Choroid plexus epithelial cell (primary cell): ENCODE measurements at places on chromosomes 16 and 17.

- no peak for DNase-seq
These were observed 383.4 kb upstream of the RBFOX1 start for GRCh38 chr16:6949240-6949639.

DNA sequence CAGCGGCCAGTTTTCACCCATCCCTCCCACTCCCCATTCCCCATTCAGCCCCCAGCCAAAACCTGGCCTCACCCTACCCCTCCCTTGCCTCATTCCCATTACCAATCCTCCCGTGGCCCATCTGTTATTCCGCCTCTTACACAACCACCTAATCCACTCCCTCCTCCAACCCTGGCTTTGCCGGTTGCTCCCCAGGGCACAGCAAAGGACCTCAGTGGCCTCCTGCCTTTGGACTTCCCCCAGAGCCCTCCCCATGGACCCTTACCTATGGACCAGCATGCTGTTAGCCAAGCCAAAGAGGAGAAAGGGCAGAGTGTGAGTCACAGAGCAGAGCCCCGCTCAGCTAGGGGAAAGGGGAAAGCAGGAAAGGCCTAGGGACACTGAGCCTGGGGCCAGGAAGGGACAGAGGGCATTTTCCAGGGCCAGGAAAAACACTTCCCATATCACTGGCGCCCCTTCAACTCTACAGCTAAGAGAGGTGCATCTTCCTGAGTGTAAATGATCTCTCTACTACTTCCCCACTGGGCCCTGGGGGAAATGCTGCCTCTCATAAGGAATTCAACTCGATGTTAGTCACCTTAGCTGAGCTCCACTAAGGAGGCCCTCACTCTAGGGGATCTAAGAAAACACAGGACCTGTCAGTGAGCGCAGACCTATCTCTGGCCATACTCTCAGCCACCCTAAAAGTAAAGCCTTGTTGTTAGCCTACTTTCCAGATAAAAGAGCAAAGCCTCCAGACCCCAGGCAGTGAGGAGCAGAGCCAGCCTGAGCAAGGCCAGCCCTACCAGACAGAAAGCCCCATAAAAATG is 10.6 kb downstream of the PEMT start:
- DNase-seq = peak; percentile 48

DNA sequence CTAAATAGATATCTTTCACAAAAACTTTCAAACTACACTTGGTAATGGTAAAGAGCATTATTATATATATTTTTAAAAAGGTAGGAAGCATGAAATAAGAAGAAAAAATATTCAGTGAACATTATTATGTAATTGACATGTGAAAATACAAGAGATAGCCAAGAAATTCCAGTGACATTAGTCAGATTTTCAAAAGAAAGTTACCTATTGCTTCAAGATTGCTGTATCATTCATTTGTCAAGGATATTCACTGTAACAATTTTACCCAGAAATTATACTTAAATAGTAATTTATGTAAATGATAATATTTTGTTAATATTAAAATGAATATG is 350.2 kb downstream of the KIF2B start:
- DNase-seq = no peak

DNA sequence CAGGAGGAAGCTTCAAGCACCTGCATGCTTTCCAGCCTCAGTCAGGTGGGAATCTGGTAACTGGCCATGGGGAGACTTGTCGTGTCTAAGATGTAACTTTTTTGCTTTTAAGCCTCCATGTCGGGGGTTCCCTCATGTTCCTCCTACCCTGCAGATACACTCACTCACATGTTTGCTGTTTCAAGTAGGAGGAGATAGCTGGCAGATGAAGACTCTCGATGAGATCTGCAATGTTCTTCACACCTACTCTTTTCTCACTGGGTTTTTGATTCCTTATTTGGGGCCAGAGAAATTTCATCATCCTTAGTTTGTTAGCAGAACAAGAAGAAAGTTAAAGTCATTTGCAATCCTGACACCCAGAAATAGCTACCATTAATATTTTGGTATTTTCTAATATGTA is 24.7 kb downstream of the UTP4 start:
- DNase-seq = no peak

DNA sequence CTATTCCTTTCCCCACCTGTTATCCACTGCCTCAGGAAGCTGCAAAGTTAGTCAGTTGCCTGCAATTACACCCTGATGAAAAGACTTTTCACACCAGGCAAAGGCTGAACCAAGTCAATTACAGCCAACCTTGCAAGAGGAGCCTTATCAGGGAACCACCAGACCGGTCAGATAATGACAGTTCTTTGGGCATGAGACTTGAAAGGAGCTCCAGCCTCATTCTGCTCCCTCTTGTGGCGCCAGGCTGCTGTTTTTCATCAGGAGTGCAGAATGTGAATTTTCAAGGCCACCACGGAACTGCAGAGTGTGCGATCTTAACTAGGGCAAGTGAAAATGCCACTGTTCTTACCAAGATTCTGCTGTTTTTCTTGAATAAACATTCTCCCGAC is 22.5 kb downstream of the DNAI2 start:
- DNase-seq = peak; percentile 76

- DNase-seq = no peak
These were observed 19.8 kb downstream of the MYO19 start for GRCh38 chr17:36514856-36515255.

DNA sequence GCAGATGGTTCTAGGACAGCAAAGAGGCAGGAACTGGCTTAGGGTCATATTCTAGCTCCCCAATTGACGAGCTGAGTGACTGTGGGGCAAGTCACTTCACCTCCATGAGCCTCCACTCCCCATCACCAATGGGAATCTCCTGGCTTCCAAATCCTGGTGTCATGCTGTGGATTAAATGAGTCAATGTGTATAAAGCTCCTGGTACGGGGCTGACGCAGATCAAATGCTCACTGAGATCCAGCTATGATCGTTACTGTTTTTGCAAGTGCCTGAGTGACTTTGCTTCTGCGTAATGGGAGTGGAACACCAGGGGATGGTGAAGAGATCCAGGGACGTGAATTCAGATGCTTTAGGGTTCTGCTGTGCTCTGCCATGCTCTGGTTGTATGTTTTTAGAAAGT is 2.4 kb downstream of the SEC14L5 start:
- no peak for DNase-seq
